Activated CD4-positive, alpha-beta T cell treated with anti-CD3 and anti-CD28 coated beads for 4 hours (primary cell): ENCODE measurements at places on chromosomes 3 and 15.

DNA sequence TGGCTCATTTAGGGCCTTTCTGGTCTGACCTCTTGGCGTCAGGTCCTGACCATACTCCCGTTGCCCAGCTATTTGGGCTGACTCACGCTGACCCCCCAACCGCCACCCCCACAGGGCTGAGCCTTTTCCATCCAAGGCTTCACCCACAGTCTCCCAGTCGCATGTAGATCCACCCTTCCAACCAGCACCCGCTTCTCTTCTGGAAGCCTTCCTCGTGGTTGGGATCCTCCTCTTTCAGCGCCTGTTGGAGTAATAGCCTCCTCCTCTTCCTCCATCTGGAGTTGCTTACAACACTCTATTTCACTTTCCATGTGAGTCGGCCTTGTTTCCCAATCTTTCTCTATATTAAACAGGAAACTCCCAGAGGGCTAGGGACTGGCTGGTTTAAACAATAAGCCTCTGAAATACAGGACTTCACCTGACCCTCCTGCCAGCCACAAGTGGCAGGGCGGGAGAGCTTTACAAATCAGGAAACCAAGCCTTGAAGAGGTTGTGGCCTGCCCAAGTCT is 2.1 kb upstream of the ALAS1 start:
- DNase-seq = no peak

- no peak for DNase-seq
Observed at GRCh38 chr15:57220205-57220604, 156.1 kb upstream of the CGNL1 start.

- no peak for DNase-seq
Observed at GRCh38 chr3:197345390-197345789, 47.0 kb upstream of the DLG1 start.

- no peak for DNase-seq
Observed at GRCh38 chr3:69439643-69440270, 53.9 kb upstream of the FRMD4B start.

DNA sequence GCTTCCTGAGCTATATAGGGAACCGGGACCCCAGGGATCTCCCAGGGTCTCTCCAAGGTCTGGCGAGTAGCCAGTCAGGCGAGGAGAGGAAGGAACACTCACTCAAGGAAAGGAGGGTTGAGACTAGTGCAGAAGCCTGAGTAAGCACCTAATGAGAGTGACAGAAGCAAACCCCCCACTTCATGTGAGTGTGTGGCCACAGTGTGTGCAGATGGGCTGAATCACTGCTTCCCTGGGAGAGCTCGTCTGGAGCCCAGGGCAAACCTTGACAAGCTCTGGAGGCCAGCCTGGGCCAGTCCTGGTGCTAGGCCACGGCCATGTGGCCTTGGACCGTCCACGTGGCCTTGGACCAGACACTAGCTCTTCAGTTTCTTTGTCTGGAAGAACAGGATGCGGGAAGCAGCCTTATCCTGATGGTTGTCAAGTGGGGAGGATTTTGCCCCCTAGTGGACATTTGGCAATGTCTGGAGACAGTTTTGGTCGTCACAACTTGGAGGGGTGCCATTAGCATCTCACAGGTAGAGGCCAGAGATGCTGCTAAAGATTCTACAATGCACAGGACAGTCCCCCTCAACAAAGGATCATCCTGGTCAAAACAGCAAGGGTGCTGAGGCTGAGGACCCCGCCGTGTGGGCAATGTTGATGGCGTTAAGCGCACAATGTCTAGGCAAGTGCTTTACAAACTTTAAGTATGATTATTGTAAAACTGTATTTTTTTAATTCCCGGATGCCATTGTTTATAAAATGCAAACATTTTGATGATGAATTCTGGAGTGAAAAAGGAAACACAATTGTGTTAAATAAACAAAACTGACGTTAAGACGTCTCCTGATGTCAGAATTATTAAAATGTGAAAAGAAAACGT is 34.8 kb upstream of the CTSH start:
- DNase-seq = peak; percentile 20

GRCh38 chr3:178370387-178370786 is 165.8 kb upstream of the KCNMB2 start:
- no peak for DNase-seq

- no peak for DNase-seq
Observed at GRCh38 chr15:64931381-64931780, 19.7 kb downstream of the ANKDD1A start.

GRCh38 chr3:156174229-156174847 is 54.0 kb downstream of the KCNAB1 start:
- no peak for DNase-seq

DNA sequence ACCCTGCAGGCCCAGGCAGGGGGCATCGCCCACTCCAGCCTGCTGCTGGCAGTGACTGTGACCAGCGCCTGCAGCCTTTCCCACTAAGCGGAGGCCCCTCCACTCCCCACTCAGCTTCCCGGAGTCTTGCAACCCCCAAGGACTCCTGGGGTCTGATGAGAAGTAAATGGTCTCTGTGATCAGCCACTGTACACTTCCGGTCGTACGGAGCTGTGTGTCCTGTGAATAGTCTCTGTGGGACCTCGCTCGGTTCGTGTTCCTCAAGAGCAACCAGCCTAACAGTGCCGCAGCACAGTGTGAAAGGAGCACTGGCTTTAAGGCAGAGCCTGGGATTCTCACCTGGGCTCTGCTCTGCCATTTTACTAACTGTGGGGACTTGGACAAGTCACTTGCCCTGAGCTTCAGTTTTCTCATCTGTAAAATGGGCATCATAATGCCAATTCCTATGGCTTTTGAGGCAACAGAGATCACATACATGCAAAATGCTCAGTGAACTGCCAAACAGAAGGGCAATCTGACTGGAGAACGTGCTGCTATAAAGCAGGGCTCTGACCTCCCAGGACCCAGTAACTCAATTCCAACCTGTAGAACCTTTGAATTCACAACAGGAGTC is 26.7 kb downstream of the TMEM43 start:
- DNase-seq = no peak

GRCh38 chr15:46326173-46326572 is 691.3 kb downstream of the SQOR start:
- DNase-seq = no peak

DNA sequence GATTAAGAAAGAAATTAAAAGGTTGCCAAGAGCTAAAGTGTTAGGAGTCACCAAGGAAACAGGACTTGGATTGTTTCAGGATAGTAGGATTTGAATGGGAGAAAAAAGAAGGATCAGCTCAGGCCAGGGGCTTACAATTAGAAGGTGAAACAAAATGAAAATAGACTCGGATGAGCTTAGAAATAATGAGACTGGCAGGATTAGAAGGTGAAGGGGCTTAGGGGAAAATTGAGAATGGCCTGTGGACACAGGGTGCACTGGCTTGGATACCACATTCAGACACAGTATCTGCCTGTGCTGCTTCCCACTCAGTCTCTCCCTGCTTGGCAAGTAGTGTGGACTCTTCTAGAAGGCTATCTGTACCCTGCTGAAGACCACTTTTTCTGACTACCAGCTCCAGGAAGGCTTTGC is 206.1 kb upstream of the ATP10A start:
- DNase-seq = no peak

DNA sequence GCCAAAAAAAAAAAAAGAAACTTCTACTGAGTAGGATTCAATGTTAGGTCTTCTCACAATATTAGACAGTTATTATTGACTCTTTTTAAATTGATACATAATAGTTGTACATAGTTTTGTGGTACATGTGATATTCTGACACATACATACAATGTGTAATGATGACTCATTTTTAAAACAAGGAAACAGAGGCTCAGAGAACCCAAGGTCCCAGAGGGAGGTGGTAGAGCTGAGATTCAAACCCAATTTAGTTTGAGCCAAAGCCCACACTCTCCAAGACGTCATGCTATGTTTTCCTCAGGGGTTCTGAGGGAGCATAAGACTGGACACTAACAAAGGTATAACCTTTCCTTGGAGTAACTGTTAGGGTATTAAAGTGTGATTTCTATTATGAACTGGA is 40.6 kb downstream of the MYO5C start:
- DNase-seq = no peak

GRCh38 chr3:192731233-192731632 is 3.9 kb upstream of the FGF12 start:
- DNase-seq = no peak

GRCh38 chr3:58217209-58217811 is 6.5 kb upstream of the DNASE1L3 start:
- DNase-seq = peak; percentile 44

- DNase-seq = no peak
Observed at GRCh38 chr3:124092811-124093210, 100.9 kb upstream of the ROPN1 start.

GRCh38 chr15:82621970-82622369 is 25.2 kb downstream of the CPEB1 start:
- DNase-seq = no peak

DNA sequence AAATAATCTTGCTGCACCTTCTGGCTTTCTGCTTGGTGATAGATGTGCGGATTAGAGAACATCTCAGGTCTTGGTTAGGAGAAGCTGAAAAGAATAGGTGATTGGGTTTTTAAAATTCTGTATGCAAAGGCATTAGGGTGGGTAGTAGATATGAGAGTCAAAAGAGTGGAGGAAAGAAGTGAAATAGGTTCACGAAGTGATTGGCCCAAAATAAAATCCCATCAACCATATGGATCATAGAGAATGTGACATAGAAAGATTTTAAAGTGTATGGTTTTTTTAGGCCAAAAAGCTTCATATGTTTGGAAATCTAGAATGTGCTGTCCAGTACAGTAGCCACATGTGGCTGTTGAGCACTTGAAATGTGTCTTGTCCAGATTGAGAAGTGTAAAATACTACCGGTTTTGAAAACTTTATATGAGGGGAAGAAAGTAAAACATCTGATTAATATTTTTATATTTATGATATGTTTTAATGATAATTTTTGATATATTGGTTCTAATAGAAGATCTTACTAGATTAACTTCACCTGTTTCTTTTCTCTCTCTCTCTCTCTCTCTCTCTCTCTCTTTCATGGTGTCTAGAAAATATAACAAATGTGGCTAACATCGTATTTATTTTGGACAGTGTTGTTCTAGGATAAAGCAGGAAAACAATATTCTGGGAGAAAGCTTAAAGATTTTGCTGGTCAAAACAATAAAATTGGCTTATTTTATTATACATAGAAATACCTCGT is 2.9 kb downstream of the MBNL1 start:
- DNase-seq = no peak

DNA sequence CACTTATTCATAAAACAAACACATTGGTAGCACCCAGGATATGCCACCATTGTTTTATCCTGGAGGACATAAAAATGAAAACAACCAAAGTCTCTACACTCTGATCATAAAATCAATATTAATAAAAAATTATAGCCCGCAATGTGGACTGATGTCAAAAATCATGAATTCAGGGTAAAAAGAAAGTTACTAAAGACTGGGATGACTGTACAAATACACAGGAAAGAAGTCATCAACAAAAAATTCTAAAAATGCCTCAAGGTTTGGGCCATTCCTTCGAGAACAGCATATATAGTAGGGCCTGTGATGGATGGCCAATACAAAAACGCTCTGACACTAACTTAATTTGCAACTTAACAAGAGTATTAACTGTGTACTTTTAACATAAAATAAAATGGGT is 76.8 kb downstream of the THBS1 start:
- no peak for DNase-seq
